Uterus (tissue), 4 donors: ENCODE measurements at places on chromosomes 3 and 15. TPM values are rescaled to one million over a fixed set of nuclear protein-coding genes. Genes with fewer than 3 reads are reported as not detected.
A peak's percentile ranks its signal among the peaks of the same experiment; 100 is the strongest.

DNA sequence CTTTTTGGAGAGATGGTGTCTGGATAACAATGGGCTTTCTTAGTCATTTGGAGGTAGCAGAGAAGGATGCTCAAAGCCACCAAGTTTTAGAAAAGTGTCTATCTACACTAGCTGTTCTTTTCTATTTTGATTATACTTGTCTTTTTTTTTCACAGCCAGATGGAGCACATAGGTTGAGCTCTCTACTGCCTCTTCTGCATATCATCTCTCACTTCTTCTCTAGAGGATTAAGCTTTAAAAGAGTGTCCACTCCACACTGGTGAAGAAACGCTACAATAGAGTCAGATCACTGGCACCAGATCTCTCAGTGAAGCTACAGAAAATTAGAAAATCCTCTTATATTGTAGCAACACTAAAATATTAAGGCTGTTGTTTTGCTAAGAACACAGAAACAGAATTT, 145.3 kb upstream of the MBNL1 start:
- H3K4me1 ChIP-seq, result no peaks in the 10 kb centered on the region
- DNase-seq, result no peak
- H3K27me3 ChIP-seq, result no peaks in the 10 kb centered on the region
- H3K4me3 ChIP-seq, result no peak overlapping the region
- H3K27ac ChIP-seq, result peak overlapping the region; percentile 1

GRCh38 chr3:28081533-28081947, 159.9 kb upstream of the CMC1 start:
- H3K4me3 ChIP-seq, result no peak overlapping the region
- H3K27ac ChIP-seq, result no peak overlapping the region
- no peaks in the 10 kb centered on the region for H3K4me1 ChIP-seq
- H3K36me3 ChIP-seq, result no peaks in the 10 kb centered on the region
- no peaks in the 10 kb centered on the region for H3K27me3 ChIP-seq

GRCh38 chr15:70062321-70062956, 35.3 kb downstream of the TLE3 start:
- peak; percentile 87 for DNase-seq
- no peaks in the 10 kb centered on the region for H3K36me3 ChIP-seq
- H3K27me3 ChIP-seq, result no peaks in the 10 kb centered on the region
- no peak overlapping the region for H3K4me3 ChIP-seq
- peak overlapping the region; percentile 39 for H3K27ac ChIP-seq
- H3K4me1 ChIP-seq, result peaks cover 10% of the 10 kb centered on the region

MESP1 gene
- total RNA-seq, result 6.5 TPM

DNA sequence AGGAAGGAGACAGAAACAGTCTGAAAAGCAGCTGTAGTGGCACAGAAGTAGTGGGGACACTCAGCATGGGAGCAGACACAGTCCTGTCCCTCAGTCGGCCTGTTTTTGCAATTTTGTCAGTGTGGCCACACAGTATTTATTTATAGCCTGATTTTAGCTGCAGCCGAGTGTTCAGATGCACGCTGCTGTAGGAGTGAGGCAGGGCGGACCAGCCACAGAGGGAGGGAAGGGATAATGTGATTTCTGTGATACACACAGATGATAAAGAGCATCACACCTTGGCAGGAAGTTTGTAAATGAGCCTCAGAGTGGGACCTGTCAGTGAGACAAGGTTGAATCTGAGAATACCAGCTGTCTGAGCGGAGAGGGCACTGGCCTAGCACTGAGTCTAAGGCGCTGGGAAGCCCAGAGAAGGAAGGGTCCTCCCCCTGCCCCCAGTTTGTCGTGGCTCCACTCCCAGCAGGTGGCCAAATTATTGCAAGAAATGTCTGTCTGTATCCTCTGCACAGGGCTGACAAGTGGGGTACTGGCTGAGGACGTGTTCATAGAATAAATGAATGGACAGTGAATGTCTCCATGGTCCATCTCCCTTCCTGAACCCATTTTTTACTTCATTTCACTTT, 3.8 kb downstream of the PSTPIP1 start:
- H3K27me3 ChIP-seq, result no peaks in the 10 kb centered on the region
- H3K36me3 ChIP-seq, result no peaks in the 10 kb centered on the region
- H3K27ac ChIP-seq, result no peak overlapping the region

DNA sequence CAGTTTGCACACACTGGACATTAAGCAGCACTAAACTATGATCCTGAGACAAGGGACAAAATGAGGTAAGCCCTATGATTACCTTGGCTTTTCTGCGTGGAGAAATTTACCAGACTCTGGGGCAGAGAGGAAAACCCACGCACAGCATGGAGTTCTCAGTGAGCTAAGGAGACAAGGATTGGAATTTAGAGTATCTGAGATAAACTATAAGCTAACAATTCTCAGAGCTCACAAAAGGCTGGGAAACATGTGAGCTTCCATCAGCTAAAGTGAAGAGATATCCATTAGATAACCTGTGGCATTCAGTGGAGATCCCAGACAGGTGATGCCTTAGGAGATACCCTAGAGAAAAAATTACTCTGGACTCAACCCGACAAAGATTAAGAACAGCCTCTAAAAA, 48.7 kb downstream of the NBEAL2 start:
- H3K27me3 ChIP-seq, result no peaks in the 10 kb centered on the region
- H3K36me3 ChIP-seq, result no peaks in the 10 kb centered on the region

ADAMTS9 gene
- total RNA-seq, result 17.4 TPM

HTR3E gene
- not detected for total RNA-seq

DNA sequence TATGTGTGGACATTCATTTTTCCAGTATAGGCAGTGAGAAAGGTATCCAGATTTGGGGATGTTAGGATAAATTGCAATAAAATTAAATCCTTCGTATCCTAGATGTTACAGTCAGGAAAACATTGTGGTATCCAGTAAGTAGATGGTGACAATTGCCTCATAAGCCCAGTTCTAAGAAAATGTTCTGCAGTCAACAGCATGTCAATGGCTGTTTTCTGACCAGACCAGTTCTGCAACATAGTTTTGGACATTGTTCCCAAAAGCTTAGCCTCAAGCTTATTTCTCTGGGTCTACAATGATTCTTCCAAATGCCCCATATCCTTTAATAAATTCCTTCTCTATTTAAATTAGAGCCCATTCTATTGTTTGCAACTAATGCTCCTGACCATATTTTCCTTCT, 480.7 kb downstream of the FHIT start:
- DNase-seq, result no peak
- no peaks in the 10 kb centered on the region for H3K36me3 ChIP-seq
- H3K27ac ChIP-seq, result no peak overlapping the region
- H3K4me1 ChIP-seq, result no peaks in the 10 kb centered on the region
- H3K4me3 ChIP-seq, result no peak overlapping the region
- H3K27me3 ChIP-seq, result no peaks in the 10 kb centered on the region

FAIM gene
- total RNA-seq, result 1.3 TPM
